ENCODE measurements at places on chromosomes 5 and 9.

DNA sequence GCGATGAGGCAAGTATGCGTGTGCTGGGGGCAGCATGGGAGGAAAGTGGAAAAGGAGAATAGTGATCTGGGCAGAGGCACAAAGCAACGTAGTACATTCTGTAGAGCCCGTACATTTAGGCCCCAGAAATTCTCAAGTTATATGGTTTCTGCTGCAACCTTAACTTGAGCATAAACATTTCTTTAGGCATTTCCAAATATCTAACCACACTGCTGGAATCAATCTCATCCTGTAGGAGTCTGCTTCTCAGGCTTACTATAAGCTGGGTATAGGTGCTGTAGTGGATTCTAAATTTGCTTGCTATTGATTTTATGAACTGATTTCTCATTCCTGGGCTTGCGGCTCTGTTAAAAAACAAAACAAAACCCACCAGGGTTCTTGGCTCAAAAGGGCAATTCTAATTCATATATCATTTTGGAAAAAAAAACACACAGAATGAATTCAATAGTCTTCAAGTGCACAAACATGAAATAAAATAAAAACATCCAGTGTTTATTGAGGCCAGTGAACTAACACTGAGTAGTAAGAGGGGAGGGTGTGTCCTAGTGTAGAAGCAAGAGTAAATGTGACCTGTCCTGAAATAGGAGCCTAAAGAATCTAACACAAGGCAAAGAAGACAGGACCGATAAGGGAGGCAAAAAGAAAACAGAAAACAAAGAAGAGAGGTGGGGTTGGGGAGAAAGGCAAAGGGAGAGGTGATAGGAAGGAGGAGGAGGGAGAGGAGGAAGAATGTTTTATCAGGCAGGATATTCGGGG, 145.5 kb upstream of the LHFPL2 start:
- DNase-seq: no peak

DNA sequence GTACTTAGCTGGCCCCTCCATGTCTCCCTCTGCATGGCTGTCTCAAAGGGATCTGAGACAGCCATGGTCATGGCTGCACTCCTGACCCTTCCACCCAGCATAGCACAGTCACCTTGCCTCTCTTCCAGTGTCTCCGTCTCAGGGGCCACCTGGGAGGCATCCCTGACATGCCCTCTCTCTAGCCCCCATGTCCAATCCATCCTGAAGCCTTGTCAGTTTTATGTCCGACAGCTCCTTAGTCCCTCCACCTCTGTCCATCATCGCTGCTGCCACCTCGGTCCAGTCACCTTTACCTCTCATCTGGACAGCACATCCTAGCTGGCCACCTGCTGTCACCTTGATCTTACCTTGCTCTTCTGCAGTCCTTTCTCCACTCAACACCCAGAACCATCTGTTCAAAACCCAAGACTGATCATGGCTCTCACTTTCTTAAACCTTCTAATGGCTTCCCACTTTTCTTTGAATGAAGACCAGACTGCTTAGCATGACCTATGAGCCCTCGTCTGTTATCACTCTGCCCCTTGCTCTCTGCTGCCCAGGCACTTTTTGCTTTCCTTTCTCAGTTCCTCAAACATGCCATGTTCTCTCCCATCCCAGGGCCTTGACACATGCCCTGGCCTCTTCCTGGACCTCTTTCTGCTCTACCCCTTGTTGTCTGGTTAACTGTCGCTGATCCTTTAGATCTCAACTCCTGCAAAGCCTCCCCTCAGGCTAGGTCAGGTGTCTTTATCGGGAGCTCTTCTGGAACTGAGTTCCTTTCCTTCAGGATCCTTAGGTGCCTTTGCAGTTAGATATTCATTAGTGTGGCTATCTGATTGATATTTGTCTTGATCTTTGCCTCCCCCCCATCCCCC, 181.8 kb upstream of the PITX1 start:
- DNase-seq: no peak

DNA sequence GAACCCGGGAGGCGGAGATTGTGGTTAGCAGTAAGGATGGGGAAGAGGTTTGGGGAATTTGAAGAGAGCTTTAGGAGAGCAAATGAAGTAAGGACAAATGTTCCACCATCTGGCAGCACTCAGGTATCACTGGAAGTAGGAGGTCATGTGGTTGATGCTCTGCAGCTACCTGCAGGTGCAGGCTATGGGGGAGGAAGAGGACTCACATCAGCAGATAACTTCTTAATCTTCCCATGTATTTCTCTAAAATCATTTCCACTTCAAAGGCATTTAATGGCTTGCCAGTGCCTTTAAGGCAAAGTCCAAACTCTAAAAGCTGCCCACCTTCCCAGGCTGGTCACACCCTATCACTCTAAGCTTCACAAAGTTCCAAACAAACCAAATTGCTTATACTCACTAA, 8.1 kb upstream of the HAVCR1 start:
- DNase-seq: no peak

DNA sequence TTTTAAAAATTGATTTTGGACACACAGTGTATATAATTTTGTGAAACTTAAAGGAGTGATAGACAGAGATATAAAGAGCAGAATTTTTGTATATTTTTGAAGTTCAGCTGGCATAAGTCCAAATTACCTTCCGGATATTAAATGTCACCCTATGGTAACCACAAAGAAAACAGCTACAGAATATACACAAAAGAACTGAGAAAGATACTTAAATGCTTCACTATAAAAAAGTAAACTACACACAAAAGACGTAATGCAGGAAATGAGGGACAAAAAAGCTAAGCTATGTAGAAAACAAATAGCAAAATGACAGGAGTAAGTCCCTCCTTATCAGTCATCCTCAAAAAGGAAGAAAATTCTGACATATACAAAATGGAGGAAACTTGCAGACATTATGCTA, 29.4 kb downstream of the HACD4 start:
- no peak for DNase-seq

DNA sequence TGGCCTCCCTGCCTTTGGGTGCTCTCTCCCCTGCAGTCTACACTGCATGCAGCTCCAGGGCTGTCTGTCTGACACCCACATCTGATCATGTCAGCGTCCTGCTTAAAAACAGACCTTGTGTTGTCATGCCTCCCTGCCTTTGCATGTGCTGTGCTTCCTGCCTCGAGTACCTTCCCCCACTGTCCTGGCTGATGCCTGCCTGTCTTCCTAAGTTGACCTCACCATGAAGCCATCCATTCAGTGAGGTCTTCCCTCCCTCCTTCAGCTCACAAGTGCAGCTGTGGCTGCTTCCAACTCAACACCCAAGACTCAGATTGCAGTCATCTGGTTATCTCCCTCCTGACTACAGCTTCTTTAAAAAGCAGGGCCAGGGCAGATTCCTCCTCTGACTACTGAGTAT, 5.5 kb downstream of the ANGPTL2 start:
- no peak for DNase-seq

GRCh38 chr5:159106569-159107282, 7.0 kb upstream of the EBF1 start:
- peak; percentile 60 for DNase-seq

- no peak for DNase-seq
These were observed 86.5 kb downstream of the ANGPTL2 start for GRCh38 chr9:127035948-127036347.

- DNase-seq: no peak
These were observed 7.3 kb upstream of the SLC25A48 start for GRCh38 chr5:135826994-135827671.

DNA sequence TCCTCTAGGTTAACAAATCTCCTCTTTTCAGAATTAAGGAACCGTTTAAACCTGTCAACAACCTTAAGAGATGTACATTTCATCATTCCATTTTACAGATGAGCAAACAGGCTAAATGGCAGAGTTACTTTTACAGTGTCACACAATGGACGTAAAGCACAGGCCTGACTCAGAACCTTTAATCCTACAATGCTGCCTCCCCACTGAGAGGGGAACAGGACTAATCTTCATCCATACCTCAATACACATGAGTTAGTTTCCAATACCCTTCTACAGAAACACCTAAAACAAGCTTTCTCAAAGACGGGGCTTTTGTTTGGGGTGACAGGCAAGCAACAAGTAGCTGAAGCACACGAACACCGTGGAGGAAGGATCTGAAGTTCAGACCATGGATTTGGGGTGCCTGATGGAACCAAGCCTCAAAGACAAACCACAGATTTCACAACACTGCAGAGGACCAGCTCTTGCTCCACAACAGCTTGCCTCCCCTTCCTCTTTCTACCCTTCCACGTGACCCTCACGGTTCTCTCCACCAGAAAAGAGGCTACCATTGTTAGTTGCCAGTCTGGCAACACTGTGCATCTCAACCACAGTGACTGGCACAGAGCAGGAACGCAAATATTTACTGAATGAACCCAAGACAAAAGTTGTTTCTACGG, 1.8 kb downstream of the RNF130 start:
- no peak for DNase-seq

DNA sequence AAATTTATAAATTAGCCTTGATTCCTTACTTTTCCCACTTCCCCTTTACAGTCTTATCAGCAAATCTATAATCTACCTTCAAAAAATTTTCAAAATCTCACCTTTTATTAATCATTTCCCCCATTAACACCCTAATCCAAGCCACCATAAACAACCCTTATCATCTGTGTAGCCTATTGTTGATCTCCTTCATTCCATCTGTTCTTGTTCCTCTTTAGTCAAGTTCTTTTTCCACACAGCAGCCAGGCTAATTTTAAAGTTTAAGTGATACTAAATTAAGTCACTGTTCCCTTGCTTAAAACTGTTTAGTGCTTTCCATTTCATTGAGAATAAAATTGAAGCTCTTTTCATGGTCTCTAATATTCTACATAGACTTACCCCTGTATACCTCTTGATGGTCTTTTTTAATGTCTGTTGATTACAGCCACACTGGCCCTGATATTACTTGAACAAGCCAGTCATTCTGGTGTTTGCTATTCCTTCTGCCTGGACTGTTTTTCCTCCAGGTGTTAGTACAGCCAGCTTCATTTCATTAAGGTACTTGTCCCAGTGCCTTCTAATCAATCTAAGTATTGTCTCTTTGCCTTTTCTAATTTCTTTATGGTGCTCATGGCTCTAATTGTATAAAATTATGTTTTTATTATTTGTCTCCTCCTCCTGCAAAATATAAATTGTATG, 31.1 kb downstream of the GPR151 start:
- DNase-seq: no peak

- no peak for DNase-seq
These were observed 66.2 kb downstream of the ACTBL2 start for GRCh38 chr5:57416278-57416994.

DNA sequence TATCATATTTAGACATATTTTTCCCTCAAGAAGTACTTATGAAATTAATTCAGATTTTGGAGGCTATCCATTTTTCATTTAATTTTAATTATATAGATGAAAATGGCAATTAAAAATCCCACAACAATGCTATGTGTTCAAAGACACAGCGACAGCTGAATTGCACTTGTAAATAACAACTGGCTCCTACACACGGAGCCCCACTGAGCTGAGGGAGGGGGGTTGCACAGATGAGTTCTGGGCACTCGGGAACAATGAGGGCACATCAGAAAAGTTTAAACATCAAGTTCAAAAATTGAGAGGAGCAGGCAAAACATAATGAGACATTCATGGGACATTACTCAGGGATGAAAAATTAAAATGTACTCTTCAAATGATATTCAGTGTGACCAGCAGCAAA, 104.9 kb downstream of the MARCHF3 start:
- no peak for DNase-seq

- DNase-seq: peak; percentile 62
These were observed at the start of gene UBTD2 for GRCh38 chr5:172283020-172283861. Gene UBTD2, minus strand, starts transcription at chr5:172283764. Its CDS starts 99 bp downstream, at chr5:172283665.

DNA sequence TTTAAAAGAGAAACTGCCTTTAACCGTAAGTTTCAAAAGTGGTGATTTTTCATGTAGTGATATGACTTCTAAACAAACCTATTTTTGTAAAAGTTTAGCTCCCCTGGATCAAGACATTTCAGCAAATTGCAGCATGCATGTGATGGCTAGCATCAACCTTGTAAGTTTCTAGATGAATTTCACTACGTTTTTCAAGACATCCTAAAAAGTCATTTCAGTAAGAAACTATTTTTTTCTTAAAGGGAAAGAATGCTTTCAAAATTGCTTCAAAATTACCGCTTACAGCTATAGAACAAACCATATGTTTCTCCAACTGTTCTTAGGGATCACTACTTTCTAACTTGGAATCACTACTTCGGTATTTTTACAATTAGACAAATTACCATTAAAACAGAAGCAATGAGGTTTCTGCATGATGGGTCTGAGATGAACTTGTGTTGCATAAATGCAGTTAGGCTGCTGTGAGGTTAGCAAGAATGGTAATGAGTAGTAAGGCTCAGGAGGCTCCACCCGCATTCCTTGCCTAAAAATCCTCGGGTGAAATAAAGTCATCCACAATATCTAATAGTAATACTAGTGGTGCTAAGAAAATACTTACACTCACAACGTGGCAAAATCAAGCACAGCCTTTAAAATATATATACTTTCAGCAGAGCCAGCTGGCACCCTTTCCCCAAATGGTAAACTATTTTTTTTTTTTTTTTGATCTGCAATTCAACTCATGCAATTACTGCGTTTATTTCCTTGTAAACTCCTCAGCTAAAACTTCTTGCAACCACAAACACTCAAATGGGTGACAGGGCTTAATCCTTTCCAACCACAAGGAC, 53.8 kb downstream of the CDC14B start:
- no peak for DNase-seq

- no peak for DNase-seq
These were observed 401.4 kb downstream of the PSAT1 start for GRCh38 chr9:78698371-78698770.

DNA sequence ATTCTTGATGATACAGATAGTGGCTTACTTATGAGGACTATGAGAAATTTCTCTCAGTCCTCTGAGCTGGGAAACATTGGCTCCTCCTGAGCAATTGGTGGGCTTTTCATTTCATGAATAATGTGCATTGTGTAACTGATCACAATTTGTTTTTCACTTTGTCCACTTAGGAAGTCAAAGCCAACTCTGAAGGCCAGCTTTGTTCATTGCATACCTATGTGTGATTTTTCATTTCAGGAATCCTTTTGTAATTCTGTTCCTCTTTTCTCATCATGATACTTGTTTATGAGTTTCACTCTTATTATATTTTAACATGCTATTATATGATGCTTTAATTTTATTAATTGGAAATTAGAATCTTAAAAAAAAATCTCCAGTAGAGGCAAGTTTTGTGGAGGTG, 483.0 kb downstream of the EBF1 start:
- DNase-seq: no peak

- DNase-seq: no peak
These were observed 416.9 kb downstream of the PSAT1 start for GRCh38 chr9:78713614-78714405.

DNA sequence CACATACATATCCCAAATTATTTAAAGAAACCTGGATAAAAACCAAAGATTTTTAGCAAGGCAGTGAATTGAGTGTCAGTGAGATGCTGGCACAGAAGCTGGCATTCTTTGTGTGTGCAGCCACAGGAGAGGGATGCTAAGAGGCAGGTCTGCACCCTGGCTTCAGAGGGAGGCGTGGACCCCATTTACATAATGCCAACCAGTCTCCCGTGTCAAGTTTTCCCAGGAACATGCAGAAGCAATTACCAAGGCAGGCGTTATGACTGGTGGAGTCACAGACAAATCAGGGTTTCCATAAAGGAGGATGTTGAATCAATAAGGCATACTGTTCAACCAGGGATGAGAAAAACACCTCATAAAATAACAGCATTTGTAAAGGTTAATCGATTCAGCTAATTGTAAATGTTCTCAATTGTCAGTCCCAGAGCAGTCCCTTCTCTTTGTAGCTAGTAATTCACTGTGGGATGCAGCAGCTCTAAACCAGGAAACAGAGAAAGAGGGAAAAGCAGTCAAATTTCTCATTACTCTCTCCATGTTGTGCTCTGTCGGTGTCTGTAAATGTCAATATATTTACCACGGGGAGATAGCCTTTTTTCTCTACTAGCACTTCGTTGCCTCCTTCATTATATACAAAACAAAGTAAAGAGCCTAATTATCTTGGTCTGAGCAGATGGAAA, 452.4 kb upstream of the GRAMD2B start:
- DNase-seq: no peak

Measured in stimulated activated CD4-positive, alpha-beta T cell treated with anti-CD3 and anti-CD28 coated beads, Interleukin-1b, Interleukin-23, amount 100 ng/mL, for 24 hours (primary cell).